ENCODE measurements at places on chromosomes 7 and 10.
A peak's percentile ranks its signal among the peaks of the same experiment; 100 is the strongest.

DNA sequence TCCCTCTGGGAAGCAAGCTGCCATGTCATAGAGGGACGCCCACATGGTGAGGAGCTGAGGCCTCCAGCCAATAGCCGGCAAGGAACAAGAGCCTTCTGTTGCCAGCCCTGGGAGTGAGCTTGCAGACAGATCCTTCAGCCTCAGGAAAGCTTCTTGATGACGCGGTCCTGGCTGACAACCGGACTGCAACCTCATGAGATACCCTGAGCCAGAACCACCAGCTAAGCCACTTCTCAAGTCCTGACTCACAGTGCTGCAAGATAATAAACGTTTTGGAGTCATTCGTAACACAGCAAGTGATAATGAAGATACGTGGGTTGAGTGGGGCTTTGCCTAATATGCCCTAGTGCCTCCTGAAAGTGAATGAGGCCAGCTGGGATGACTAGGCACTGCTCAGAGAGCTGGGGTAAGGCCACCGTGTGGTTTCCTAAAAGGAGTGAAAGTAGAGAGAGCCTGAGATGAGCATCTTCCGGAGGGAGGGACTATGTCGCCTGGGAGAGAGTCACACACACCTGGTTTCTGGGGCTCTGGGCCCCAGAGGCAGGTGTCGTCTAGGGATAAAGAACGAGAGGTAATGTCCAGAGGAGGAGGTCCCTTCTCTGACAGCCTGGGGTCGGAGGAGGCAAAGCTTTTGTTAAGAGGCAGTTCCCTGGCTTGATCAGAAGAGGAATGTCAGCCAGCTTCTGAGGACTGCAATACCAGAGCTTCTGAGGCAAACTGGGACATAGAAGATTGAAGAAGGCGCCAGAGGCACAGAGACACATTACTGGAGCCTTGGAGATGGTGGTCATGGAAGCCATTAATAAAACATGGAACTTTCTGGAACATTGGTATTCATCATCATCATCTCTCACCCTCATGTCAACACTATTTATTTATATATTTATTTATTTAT, 53.6 kb downstream of the PYROXD2 start:
- peak; percentile 23 for DNase-seq

DNA sequence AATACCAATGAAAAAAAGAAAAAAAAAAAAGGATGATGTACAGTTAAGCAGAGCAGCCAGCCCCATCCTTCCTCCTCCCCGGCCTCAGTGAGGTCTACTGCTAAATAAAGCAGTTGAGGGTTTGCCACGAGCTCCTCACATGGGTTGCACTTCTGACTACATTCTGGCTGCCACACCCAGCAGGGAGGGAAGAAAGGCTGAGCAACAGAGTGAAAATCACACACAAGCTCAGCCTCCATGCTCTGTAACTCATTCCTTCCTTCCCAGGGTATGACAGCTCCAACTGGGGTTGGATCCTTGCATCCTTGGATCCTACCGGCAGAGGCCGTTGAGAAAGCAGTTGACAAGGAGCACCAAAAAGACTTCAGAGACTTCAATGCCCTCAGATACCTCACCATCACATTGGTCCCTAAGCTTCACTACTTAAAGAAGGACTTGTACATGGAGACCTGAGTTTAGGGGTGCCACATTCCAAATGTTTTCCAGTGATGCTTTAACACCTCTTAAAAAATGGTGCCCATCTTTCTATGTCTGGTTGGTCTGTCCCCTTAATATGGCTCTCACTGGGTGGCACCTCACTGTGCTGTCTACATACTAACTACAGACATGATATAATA, 52.9 kb upstream of the PIK3CG start:
- no peak for DNase-seq

DNA sequence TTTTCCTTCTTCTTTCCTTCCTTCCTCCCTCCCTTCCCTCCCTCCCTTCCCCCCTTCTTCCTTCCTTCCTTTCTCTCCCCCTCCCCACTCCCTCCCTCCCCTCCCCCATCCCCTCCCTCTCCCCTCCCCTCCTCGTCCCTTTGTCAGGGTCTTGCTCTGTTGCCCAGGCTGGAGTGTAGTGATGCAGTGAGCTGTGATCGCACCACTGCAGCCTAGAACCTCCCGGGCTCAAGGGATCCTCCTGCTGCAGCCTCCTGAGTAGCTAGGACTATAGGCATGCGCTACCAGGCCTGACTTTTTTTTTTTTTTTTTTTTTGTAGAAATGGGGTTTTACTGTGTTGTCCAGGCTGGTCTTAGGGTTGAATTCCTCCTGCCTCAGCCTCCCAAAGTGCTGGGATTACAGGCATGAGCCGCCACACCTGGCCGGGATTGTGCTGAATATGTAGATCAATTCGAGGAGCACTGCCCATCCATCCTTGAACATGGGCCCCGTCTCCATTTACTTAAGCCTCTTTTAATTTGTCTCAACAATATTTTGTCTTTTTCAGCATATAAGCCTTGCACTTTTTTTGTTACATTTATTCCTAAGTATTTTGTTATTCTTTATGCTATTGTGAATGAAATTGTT, 23.4 kb downstream of the GRIFIN start:
- DNase-seq = no peak

- no peak for DNase-seq
Measured at GRCh38 chr10:79055892-79056291, 12.9 kb upstream of the ZMIZ1 start.

DNA sequence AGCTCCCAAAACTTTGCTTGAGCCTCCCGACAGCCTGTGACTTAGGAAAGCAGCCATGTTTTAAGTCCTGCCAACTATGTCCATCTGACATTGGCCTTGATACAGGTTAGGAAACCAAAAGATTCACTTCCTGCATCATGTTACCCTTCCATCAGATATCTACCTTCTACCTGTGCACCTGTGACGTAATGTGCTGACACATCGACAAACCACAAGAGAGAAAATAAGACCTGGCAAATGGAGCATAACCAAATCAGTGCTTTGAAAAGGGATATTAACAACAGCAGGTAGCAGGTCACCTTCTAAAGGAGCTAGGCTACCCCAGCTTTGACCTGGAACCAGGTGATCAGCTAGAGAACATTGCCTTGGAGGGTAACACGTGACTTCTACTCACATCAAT, 14.8 kb upstream of the PRR15 start:
- no peak for DNase-seq

DNA sequence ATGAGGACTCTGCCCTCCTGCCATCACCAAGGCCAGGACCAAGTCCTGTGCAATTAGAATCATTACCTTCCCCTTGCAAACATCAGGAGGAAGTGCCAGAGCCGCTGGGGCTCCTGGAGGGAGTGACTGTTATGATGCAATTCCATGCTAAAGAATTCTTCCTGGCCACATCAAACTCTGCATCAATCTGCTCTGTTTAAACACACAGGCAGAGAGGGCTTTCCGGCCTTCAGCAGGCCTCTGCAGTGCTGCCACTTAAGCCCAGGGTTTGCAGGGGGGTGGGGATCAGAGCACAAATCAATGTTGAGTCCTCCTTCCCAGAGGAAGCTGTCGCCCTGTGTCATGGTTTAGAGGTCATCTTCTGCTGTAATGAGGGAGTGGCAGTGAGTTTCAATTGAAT, 58.1 kb downstream of the CTBP2 start:
- DNase-seq = no peak

GRCh38 chr10:45502458-45502857, 128.4 kb downstream of the ALOX5 start:
- DNase-seq = no peak

GRCh38 chr7:98398567-98399372, 2.1 kb downstream of the BAIAP2L1 start:
- DNase-seq = no peak

DNA sequence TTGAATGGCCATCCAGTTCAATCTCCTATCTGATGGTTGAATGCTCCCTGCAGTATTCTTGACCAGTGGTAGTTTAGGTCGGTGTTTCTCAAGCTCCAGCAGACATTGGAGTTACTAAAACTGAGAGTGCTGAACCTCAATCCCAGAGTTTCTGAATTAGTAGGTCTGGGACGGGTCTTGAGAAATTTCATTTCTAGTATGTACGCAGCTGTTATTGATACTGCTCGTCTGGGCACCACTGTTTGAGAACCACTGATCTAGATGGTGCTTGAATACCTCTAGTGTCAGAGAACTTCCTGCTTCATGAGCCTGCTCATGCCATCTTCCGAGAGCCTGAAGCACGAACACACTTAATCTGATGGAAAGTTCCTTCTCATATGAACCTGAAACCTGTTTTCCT, 99.4 kb upstream of the CREB5 start:
- no peak for DNase-seq

DNA sequence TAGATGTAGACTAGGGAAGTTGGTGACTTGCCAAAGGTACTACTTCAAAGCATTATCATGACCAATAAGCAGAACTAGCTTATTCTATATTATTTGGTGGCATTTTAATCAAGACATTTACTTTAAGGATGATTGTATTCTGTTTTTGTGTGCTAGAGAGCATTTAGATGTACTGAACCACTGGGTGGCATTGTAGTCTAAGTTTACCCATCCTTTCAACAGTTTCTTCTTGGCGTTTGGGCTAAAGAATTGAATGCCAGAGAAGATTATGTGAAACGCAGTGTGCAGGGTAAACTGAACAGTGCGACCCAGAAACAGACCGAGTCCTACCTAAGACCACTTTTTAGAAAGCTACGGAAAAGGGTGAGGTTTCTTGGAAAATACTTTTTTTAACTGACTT, 26.8 kb downstream of the PRPF18 start:
- DNase-seq = no peak

DNA sequence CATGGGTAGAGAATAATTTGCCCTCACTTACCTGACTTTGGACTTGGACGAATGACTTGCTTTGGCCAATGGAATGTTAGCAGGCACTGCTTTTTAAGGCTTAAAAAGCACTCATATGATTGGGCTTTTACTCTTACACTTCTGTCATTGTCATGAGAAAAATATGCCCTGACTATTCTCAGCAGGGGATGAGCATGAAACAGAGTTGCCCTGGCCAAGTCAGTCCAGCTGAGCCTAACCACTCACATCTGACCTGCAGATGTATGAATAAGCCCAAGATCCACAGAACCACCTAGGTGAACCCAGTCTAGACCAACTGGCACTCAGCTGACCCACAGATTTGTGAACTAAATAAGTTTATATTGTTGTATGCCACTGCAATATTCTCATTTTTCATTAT, 573.5 kb downstream of the TNS3 start:
- DNase-seq = no peak

- no peak for DNase-seq
Measured at GRCh38 chr10:51086710-51087109, 12.4 kb downstream of the PRKG1 start.

DNA sequence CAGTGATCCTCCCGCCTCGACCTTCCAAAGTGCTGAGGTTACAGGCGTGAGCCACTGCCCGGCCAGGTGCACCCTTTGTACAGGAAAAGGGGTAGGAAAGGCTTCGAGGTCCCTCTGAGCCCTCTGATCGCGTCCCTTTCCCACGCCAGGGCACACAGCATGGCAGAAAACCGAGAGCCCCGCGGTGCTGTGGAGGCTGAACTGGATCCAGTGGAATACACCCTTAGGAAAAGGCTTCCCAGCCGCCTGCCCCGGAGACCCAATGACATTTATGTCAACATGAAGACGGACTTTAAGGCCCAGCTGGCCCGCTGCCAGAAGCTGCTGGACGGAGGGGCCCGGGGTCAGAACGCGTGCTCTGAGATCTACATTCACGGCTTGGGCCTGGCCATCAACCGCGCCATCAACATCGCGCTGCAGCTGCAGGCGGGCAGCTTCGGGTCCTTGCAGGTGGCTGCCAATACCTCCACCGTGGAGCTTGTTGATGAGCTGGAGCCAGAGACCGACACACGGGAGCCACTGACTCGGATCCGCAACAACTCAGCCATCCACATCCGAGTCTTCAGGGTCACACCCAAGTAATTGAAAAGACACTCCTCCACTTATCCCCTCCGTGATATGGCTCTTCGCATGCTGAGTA, 871 bp downstream of the POP7 start:
- DNase-seq = peak; percentile 9

DNA sequence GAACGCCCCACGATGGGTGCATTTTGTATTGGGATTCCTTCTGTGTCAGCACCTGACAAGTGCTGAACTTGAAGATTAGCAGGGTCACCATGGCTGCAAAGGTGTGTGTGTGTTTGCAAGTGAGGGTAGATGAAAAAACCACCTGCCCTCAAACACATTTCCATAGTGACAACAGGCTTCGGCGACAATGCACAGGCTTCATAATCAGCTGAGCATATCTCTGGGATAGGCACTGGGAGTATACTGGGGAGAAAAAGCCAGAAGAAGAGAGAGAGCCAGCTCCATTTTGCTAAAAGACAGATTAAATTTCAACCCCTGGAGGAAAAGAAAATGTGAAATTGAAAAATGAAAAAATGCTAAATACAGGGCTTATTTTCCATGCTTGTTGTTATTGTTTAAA, 656.1 kb downstream of the INHBA start:
- no peak for DNase-seq

- peak; percentile 59 for DNase-seq
Measured at GRCh38 chr10:75395066-75395931, 6.3 kb downstream of the ZNF503 start.

DNA sequence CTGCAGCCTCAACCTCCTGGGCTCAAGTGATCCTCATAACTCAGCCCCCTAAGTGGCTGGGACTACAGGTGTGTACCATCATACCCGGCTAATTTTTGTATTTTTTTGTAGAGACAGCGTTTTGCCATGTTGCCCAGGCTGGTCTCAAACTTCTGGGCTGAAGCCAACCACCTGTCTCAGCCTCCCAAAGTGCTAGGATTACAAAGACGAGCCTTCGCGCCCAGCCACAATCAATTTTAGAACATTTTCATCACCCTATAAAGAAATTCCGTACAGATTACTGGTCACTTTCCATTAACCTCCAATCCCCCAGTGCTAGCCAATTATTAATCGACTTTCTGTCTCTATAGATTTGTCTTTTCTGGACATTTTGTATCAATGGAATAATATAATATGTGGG, 32.3 kb upstream of the PALS2 start:
- DNase-seq = no peak

GRCh38 chr7:128450409-128450808, 5.3 kb upstream of the HILPDA start:
- no peak for DNase-seq

Measured in activated naive CD8-positive, alpha-beta T cell treated with anti-CD3 and anti-CD28 coated beads, Interleukin-2, amount 50 U/mL, for 24 hours (primary cell).